Kidney epithelial cell (primary cell): ENCODE measurements at places on chromosomes 3 and 15. TPM values are rescaled to one million over a fixed set of nuclear protein-coding genes. Genes with fewer than 3 reads are reported as not detected.

The CKMT1A gene
- total RNA-seq: 6.5 and 8.8 TPM in 2 replicates

GRCh38 chr3:195241592-195242355 is 29.2 kb downstream of the XXYLT1 start:
- DNase-seq: no peak

The FOXL2 gene
- total RNA-seq: 0.54 and 0.68 TPM in 2 replicates

The NPAP1 gene
- total RNA-seq: not detected in 2 replicates

The C15orf39 gene
- 26.8 and 34.8 TPM in 2 replicates for total RNA-seq

GRCh38 chr15:56763141-56763895 is 30.0 kb upstream of the ZNF280D start:
- DNase-seq: no peak

DNA sequence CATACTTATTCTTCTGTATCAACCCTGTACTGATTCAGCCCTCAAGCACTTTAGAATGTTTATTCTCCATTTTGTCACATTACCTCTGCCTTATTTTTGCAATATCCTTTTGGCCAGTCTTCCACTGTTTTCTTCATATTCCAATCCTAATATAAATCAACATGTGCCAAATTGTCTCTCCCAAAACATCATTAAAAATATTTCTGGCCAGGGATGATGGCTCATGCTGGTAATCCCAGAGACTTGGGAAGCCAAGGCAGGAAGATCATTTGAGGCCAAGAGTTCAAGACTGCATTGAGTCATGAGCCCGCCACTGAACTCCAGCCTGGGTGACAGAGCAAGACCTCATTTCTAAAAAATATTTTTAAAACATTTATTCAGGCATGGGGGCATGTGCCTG is 641.4 kb upstream of the CBLB start:
- DNase-seq: no peak

The NUP210 gene
- 36.2 and 43.3 TPM in 2 replicates for total RNA-seq

DNA sequence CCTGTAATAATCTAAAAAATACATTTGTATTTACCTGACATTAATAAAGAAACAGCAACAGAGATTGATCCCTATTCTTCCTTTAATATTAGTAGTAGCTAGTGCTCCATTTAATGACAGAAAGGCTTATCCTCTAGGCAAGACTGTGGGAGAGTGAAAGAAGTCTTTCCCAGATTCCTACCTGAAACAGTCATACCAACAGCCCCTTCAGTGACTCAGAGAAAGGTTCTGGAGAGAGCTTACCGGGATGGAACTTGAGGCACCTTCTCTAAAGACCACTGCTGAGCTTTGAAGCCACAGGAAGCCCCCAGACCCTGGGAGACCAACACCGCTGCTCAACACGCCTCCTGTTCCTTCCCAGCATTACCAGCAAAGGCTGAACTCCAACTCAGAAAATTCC is 66.9 kb upstream of the FGF12 start:
- no peak for DNase-seq

- no peak for DNase-seq
These were observed 113.5 kb upstream of the CHL1 start for GRCh38 chr3:83096-83495.

DNA sequence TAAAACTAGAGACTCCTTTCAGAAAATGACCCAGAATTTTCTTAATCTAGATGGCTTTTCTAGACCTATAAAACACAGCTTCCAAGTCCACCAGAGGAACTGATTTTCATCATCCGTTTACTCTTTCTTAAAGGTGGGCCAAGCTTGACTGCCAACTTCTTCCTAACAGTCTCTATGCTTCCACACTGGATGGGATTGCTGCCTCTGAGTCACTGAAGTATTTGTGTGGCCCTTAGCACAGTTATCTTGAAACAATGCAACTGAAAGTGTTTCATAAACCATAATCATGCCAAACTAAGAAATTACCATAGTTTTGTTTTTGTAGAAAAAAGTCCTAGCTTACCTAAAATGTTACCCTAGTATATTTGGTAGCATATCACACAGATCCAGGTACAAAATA is 985.7 kb downstream of the TUSC7 start:
- no peak for DNase-seq

The CLDN16 gene
- 10.9 and 12.0 TPM in 2 replicates for total RNA-seq

DNA sequence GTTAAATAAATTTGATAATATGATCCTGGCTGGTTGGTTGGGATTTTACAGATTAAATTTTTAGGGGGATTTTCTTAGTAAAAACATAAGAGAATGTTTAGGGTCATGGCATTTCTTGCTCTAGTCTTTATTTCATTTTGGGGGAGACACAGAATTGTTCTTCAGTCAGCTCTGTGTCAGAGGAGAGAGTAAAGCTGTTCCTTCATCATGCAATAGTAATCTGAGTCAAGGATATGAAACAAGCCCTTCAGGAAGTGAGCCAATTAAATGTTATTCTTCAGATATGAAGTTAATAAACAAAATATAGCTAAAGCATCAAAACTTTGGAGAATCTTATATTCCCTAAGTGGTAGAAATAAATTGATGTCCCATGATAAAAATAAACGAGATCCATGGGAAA is 22.9 kb upstream of the SLC4A7 start:
- DNase-seq: no peak

- no peak for DNase-seq
These were observed 3.6 kb downstream of the COL8A1 start for GRCh38 chr3:99641982-99642381.

The IDH3A gene
- total RNA-seq: 37.4 and 60.4 TPM in 2 replicates

DNA sequence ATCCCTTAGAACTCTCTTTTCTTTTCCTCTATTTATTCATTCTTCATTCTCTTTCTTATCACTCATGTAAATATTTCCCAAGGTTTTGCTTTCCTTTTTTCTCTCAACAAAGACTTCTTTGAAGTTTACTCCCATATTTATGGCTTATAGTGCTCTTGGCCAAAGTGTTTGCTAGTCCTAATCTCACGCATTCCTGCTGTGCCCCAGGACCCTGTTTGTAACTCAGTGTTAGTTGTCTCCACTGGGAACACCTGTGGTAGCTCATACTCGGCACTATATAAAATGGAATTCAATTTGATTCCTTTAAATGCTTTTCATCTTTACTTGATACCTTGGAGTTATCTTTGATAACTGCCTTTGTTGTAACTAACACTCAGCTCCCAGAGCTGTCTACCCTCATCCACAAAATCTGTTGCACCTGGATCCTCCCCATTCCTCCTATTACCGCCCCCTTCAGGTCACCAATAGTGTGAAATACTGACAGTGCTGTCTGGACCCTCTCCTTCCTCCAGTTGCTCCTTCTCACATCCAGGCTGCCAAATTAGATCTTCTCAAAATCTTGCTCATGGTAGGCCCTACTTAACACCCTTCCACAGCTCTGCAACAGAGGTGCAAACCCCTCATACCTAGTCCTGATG is 76.8 kb downstream of the TIGIT start:
- DNase-seq: no peak

GRCh38 chr15:49706805-49707204 is 86.0 kb downstream of the DTWD1 start:
- no peak for DNase-seq

- DNase-seq: no peak
These were observed 470.2 kb upstream of the TPRG1 start for GRCh38 chr3:188701485-188701969.

DNA sequence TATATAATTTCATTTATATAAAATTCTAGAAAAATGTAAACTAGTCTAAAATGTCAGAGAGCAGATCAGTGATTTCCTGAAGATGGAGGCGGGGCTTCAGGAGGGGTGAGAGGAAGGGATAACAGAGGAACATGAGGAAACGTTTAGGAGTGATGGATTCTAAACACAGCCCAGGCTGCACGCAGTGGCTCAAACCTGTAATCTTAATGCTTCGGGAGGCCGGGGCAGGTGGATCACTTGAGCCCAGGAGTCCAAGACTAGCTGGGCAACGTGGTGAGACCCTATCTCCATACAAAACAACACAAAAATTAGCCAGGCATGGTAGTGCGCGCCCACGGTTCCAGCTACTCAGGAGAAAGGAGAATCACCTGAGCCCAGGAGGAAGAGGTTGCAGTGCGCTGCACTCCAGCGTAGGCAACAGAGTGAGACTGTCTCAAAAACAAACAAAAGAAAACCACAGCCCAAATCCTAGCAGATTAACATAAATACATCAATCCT is 18.0 kb upstream of the IQCF1 start:
- DNase-seq: no peak

The ANKRD28 gene
- 27.4 and 28.4 TPM in 2 replicates for total RNA-seq

DNA sequence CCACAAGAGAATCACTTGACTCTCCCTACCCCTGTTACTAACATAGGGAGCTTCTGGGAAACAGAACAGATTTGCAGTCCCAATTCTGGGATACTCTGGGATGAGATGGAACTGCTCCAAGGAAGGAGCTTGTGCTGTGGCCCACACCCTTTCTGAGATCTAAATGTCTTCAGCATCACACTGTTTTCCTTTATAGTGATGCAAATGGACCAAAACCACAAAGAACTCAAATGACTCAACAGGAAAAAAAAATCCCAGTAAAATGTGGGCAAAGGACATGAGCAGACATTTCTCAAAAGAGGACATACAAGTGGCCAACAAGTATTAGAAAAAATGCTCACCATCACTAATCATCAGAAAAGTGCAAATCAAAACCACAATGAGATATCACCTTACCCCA is 155.6 kb downstream of the NECTIN3 start:
- peak; percentile 19 for DNase-seq

The C3orf49 gene
- not detected in 2 replicates for total RNA-seq

GRCh38 chr3:183485093-183485492 is 56.7 kb upstream of the MCF2L2 start:
- no peak for DNase-seq

- no peak for DNase-seq
These were observed 278.6 kb downstream of the UBE2E2 start for GRCh38 chr3:23481616-23482278.

GRCh38 chr15:62464705-62465104 is 299.6 kb upstream of the C2CD4B start:
- DNase-seq: no peak

The BCHE gene
- 6.6 and 12.7 TPM in 2 replicates for total RNA-seq

The THRB gene
- total RNA-seq: 2.0 and 3.1 TPM in 2 replicates
